ENCODE measurements at places on chromosomes 1 and 21. TPM values are rescaled to one million over a fixed set of nuclear protein-coding genes. Genes with fewer than 3 reads are reported as not detected.

The CD5L gene
- total RNA-seq, result 0.52 TPM

The ELAPOR1 gene
- 0.19 TPM for total RNA-seq

The HSF2BP gene
- 0.16 TPM for total RNA-seq

The RPS27 gene
- total RNA-seq, result 1,061 TPM

The NPL gene
- 5.3 TPM for total RNA-seq

The RGSL1 gene
- not detected for total RNA-seq

The IFI16 gene
- 21.9 TPM for total RNA-seq

The APCS gene
- not detected for total RNA-seq

The PPIAL4G gene
- not detected for total RNA-seq

The LIN28A gene
- not detected for total RNA-seq

The LCE2C gene
- not detected for total RNA-seq

The NKAIN1 gene
- 0.19 TPM for total RNA-seq

The LHX8 gene
- total RNA-seq, result not detected

The RBBP4 gene
- 96.6 TPM for total RNA-seq

The CD1B gene
- not detected for total RNA-seq

The TSPEAR gene
- 3.3 TPM for total RNA-seq

The OR13G1 gene
- total RNA-seq, result not detected

The SPRR1B gene
- not detected for total RNA-seq

The TRIM58 gene
- total RNA-seq, result 0.16 TPM

The LINGO4 gene
- total RNA-seq, result 0.77 TPM

The MROH9 gene
- not detected for total RNA-seq

The CCDC30 gene
- 2.2 TPM for total RNA-seq

The TRIM62 gene
- 2.3 TPM for total RNA-seq

The NUDT17 gene
- total RNA-seq, result 2.2 TPM

The CD101 gene
- 0.74 TPM for total RNA-seq

The IGSF5 gene
- 4.9 TPM for total RNA-seq

The FMO2 gene
- 49.7 TPM for total RNA-seq

The NGF gene
- total RNA-seq, result 5.3 TPM

The PROX1 gene
- total RNA-seq, result 80.6 TPM

Measured in left ventricle myocardium inferior (tissue), 1 donor.